Ascending aorta (tissue), 2 donors: ENCODE measurements at places on chromosomes 6 and 20. TPM values are rescaled to one million over a fixed set of nuclear protein-coding genes. Genes with fewer than 3 reads are reported as not detected.

HAO1 gene
- total RNA-seq = not detected

AGPAT4 gene
- 6.8 TPM for total RNA-seq

NFATC2 gene
- 7.9 TPM for total RNA-seq

CPNE1 gene
- 208 TPM for total RNA-seq

ACTL10 gene
- 26.3 TPM for total RNA-seq

HELZ2 gene
- total RNA-seq = 58.1 TPM

SIRPG gene
- not detected for total RNA-seq

ULBP2 gene
- total RNA-seq = not detected

DNA sequence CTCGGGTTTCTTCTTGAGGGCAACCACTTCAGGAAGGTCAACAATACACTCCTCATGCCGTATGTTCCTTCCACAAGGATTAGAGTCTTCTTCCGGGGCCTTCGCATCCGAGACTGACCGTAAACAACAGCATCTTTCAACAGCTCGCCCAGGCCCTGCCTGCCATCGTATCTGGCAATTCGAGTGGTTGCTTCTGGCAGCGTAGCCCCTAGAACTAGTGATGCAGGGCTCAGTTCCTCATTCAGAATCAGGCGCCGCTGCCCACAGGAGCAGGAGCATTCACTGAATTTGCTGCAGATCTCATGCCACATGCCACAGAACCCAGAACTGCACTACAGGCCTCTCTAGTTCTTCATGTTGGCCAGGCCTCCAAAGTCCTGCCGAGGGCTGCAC lies 59.0 kb upstream of the AFDN start:
- DNase-seq = no peak

DNA sequence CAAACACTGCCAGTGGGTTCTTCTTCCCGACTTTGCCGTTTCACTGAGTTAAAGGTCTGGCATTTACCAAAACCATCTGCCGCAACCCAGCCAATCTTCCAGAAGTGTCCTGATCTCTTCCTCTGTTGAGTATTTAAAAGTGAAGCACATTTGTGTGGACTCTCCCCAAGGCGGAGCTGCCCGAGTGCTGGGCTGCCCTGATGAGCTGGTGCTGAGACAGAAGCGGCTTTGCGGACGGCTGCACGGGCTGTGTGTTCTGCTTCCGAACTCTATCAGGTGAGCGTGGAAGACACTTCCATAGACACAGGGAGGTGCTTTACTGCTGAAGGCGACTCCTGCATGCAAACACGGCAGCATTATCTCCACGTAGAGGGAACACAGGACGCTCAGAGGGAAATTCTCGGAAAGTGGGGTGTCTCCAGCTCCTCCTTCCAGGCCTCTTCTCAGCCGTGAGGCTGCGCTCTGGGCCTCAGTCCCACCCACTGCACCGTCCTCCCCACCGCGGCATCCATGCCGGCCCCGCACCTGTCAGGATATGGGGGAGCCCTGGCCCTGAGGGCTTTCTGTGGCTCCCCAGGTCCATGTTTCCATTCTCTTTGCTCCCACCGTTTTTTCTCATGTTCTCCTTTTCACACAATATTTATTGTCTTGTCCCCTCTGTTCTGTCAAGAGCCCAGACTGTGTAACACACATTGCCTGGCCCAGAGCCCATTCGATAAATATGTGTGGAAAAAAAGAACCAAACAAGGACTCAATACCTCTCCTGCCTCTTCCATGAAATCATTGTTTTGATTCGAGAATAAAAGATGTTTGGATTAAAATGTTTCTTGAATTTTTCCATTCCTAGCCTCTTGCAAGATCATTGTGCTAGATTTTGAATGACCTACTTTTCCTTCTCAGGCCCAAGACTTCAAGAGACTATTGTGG lies 205.1 kb downstream of the DLL1 start:
- DNase-seq = no peak

- DNase-seq = no peak
Measured at GRCh38 chr6:130937942-130938604, 110.9 kb downstream of the SMLR1 start.

DNA sequence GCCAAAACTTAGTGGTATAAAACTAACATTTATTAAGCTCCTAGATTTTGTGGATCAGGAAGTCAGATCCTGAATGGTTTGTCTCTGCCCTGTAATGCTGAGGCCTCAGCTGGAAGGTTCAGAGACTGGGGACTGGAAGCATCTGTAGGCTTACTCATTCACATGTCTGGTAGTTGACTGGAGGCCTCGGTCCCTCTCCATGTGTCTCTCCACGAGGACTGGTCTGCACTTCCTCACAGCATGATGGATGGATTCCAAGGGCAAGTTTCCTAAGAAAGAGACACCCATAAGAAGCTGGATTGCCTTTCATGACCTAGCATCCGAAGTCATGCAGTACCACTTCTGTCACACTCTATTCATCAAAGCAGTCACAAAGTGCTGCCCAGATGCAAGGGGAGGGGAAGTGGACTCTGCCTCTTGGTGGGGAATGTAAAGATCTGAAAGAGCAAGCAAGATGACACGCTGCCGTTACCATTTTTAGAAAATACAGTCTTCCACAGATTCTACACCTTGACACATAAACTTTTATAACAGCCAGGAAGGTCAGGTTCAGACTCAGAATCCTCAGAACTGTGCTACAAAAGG lies 17.2 kb upstream of the MDGA1 start:
- no peak for DNase-seq

GRCh38 chr6:1285956-1286355 lies 25.9 kb upstream of the FOXQ1 start:
- no peak for DNase-seq

DNA sequence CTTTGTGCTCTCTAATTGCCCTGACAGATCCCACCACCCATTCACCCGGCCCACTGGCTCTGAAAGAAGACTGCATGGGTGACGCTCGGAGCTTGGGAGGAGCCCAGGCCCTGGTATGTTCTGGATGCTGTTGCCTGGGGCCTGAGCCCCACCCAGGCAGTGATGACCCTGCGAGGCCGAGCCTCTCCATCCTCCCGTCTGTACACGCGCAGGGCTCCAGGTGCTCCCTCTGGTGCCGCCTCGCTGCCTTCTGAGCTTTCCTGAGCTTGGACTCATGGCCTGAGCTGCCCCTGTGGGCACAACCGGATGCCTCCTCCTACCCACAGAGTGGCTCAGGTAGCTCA lies 61.2 kb downstream of the STK35 start:
- DNase-seq = no peak

DNA sequence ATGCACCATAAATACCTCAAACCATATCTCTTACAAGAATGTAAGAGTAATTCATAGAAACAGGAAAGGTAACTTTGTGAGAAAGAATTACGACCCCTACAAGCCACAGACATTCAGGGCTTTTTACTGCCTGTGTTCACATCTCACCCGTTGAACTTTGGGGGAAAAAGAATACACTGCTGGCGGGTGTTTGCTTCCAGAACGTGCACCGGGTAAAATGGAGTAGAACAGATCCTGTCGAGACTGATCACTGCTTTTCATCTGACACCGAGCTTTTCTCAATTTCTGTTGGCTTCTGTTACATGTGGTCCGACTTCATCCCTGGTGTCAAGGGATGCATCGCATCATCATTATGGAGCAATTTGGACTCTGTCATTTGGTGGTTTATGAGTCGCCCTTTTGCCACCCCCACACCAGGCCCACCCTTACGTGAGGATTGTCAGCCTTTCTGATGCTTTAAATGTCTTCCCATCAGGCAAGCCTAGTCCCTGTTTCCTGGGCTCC lies 219.2 kb upstream of the ZFP64 start:
- no peak for DNase-seq

DNA sequence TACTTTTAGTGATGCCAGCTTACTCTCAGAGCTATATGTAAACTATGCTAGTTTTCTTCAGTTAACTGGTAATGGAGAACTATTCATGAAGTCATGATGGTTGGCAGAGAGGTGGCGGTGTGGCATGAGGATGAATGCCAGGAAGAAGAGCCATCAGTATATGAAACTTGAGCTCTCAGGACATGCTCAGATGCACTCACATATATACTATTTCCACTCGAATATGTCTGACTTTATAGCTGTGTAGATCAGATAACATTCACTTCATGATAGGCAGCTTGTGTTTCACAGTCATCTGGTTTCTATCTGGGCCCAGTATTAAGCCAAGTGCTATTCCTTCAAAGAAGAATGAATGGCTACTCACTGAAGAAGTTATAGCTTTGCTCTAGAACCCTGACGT lies 46.2 kb upstream of the CEP85L start:
- no peak for DNase-seq

DNA sequence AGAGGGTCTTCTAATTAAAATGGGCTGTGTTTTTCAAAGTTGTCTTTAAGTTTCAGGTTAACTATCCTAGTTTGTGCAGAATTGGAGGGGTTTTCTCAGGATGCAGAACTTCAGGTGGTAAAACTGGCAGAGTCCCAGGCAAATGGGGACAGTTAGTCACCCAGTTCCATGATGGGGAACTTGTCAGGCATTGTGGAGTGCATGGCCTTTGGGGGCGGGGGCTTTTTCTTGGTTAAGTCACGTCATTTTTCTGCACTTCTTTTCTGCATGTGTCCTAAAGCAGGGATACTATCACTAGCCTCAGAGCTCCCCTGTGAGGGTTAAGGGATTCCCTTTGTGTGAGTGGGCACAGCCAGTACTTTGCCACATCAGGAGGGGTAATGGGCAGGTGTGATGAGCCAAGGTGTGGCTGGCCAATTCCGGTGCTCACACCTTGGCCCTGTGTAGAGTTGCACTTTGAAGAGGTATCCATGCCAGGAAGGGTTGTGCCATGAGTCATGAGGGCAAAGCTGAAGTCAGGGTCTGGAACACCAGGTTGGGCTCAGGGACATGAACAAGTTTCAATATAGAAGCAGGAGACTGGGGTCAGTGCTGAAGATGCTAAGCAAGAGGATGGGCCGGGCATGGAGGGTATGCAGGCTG lies 126.0 kb upstream of the RREB1 start:
- no peak for DNase-seq

DNA sequence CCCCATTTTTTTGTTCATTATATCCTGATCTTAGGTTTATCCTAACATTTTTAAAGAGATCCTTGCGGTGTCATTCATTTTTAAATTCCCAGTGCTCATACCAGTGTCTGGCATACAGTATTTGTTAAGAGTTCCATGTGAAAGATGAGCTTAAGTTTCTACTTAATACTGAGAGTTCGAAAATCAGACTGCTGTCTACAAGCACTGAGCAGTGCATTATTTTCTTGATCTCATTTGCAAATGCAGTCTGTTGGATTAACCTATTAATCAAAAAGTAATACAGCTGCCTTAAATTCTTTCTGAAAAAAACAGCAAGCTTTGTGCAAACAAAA lies 663 bp downstream of the COQ3 start:
- DNase-seq = no peak

DNA sequence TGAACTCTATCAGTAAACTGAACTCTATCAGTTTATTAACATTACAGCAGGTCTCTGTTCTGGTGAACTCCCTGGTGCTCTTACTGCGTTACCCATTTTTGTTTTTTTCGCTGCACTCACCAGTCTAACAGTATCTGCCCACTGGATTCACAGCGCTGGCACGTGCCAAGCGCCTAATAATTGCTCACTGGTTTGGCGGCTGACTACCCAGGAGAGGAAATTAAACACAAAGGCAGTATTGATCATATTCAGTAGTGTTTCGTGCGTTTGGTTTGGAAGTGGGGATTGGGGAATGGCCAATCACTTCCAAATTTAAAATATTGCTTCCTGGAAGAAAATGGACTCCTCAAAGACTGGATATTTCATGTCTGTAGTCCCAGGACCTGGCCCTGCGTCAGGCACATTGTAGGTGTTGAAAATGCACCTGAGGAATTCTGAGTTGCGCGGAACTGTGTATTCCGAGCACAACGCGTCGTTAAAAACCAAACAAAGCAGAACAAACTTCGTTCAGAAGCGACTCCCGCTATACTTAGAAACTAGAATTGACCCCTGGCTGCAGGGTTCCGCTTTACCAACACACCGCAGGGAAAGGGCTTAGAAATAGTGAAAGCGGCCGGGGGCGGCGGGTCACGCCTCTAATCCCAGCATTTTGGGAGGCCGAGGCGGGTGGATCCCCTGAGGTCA lies 1.1 kb upstream of the RPS12 start:
- DNase-seq = no peak

DNA sequence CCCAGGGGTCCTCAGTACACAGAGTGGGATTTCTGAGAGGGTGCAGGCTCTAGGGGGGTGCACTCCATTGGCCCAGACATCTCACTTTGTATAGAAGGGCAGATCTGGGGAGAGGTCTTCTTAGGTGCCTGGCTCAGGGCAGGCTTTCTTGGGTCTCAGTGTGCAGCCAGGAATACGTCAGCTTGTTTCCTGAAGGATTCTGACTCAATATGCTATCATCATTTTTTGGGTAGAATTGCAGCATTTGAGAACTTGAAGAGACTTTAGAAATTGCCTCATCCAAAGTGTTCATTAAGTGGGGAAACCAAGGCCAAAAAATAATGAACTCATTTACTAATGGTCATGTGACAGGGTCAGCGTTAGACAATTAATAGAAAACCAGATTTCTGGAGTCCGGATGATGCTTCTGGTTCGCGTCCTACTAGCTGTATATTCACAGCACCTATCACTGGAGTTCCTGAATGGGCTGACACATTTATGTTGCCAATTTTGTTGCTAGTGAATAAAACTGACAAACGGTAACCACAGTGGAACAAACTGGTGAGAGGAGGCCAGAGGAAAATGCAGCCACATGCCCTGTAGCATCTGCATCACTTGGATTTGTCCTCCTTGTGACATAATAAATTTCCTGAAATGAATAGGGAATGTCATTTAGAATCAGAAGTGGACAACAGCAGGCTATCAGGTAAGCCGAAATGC lies 238.9 kb downstream of the TBC1D7 start:
- DNase-seq = no peak

GRCh38 chr6:157604816-157605215 lies 218.2 kb upstream of the SNX9 start:
- DNase-seq = no peak

- no peak for DNase-seq
Measured at GRCh38 chr20:17871181-17871580, 97.4 kb downstream of the SNX5 start.

DNA sequence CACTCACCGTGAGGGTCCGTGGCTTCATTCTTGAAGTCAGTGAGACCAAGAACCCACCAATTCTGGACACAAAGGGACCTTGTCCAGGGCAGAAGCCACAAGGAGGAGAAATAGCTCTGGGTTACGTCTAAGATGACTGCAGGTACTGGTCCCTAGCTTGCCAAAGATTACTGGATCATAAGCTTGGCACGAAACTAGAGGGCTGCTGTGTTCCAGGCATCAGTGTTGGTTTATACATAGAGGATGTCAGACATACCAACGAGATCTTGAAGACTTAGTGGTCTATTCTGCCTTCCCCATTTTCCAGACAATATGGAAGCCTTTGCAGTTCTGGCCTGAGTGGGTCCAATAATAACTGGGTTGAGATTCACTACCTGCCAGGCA lies 175.7 kb downstream of the TBX18 start:
- no peak for DNase-seq

GRCh38 chr6:33622456-33623431 lies 1.6 kb downstream of the ITPR3 start:
- no peak for DNase-seq

- DNase-seq = no peak
Measured at GRCh38 chr6:156191895-156192294, 585.3 kb upstream of the ARID1B start.

DNA sequence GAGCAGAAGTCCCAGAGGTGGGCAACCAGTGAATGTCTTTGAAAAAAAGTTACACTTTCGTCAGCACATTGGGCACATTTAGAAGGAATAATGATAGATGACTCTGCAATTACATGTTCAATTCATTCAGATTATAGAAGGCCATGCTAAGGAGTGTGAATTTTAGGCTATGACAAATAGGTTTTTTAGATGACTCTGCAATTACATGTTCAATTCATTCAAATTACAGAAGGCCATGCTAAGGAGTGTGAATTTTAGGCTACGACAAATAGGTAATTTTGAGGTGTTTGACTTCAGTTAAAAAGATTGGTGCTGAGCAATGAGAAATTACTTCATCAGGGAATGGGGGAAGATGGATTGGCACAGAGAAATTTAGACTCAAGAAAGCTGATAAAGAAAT lies 744.9 kb upstream of the MMS22L start:
- no peak for DNase-seq
